ENCODE measurements at places on chromosomes 11 and 22.
A peak's percentile ranks its signal among the peaks of the same experiment; 100 is the strongest.

- DNase-seq = no peak
Observed at GRCh38 chr11:94581926-94582325, 14.8 kb downstream of the PIWIL4 start.

GRCh38 chr22:48584170-48584569, 1243.5 kb downstream of the BRD1 start:
- DNase-seq = no peak

GRCh38 chr11:69241844-69242243, 52.1 kb upstream of the MYEOV start:
- DNase-seq = no peak

- DNase-seq = no peak
Observed at GRCh38 chr22:48336339-48337060, 1491.2 kb downstream of the BRD1 start.

DNA sequence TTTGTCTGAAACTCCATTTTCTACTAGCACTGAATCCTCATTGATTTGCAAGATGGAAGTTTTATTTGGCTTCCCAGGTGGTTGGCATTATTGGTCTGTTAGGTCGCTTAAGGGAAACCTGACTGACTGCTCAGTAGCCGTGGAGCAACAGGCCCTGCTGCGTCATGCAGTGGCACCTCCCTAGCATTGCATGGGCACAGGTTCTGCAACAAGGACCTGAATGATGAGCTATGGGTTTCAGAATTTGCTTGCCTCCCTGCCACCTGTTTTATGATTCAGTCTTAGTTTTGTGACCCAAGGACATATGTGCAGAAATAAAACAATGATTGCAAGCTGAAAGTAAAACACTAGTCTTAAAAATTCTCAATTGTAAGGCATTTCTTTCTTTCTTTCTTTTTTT, 128.5 kb downstream of the SLC1A2 start:
- no peak for DNase-seq

DNA sequence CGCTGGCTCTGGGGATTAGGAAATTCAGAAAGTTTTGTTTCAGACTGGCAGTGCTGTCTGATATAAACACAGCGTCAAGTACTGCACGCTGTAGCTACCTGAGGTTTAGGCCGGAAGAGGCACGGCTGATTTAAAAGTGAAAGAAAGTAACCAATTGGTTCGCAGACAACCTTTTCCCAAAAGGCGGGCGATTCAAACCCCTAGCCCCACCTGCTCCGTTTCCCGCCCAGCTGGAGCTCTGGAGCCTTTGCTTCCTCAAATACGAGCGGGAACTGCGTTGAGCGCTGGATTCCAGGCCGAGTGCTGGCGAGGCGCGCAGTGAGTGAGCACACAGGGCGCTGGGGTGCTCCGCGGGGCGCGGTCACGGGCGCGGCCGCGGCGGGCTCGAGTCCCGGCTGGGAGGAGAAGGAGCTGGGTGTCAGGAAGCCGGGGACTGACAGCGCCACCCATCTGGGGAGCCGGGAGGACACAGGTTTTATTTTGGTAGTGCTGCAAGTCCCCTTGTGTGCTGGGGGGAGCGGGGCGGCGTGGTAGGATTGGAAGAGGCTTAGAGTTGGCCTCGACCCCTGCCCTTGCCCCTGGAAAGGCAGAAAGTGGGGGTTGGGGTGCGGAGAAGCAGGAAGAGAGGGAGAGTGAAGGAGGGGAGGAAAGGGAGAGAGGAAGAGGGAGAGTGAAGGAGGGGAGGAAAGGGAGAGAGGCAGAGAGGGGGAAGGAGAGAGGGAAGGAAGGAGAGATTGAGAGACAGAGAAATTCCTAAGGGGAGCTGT, 2.1 kb downstream of the FAM111A start:
- peak; percentile 47 for DNase-seq
